Mucosa of descending colon (tissue), 3 donors: ENCODE measurements at places on chromosomes 12 and 14.

DNA sequence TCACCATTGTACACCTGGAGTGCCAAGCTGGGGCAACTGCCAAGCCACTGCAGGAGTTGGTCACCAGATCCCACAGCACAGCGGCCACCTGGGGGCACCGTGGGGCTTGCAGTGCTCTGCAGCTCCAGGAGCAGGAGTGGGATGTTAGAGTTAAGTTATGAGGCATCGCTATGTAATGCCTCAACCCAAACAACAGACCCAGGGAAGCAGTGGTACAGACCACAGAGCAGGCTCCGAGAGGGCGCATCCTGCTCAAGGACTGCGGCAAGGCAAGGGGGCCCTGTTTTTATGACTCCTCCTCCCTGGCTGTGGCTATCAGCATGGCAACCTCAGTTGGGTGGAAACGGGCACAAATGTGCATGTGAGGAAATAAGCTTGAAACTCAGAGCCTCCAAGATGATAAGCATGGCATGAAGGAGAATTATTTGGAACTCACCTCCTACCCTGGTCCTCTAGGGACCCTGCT lies 63.1 kb downstream of the ARL6IP4 start:
- peak; percentile 90 for DNase-seq

- DNase-seq: no peak
Observed at GRCh38 chr12:95805864-95806671, 15.5 kb upstream of the NTN4 start.

DNA sequence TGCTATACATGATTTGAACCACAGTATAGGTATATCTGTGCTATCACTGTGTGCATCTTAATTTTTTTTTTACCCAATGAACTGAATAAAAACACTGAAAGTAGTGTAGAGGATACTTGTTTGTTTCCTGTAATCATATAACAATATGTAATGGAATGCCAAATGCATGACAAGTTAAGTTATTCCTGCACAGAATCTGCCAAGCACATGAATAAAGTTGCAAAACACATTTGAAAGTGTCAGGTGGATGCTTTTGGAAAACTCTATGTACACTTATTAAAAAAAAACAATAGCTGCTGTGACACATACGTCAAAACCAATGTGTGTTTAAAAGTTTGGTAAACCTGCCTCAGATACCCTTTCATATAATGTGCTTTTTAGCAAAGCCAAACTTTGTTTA lies 1638.1 kb upstream of the SEL1L start:
- DNase-seq: no peak

GRCh38 chr12:113929312-113929989 lies 36.7 kb downstream of the RBM19 start:
- no peak for DNase-seq

DNA sequence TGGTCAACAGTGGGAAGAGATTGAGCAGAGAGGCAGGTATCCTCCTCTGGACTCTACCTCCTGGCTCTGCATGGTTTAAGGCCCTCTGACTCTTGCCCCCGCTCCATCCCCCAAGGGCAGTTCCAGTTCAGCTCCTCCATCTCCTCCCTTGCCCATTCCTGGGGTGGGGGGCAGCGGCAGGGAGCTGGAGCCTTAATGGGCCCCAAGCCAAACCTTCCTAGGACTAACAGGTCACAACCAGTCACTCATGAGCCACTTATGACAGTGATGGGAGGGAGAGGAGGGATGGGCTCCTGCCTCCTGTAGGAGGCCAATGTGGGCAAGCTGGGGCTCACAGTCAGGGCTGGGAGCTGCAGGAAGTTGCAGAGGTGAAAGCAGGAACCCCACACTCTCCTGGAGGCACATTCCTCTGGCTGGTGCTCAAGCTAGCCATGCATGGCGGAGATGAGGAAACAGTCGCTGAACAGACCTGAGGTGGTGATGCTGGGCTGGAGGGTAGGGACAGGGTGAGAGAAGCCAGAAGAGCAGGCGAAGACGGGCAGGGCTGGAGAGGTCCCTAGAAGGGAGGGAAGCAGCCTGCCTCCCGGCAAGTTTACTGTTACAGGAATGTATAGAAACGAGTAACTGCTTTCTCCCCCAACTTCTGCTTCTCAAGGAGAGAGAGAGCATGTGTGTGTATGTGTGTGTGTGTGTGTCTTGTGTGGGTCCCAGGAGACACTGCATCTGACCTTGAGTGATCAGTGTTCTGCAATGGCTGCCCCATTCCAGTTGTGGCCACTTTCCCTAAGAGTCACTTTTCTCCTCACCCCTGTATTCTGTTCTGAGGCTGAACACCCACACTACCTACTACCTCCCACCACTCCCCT lies 5.0 kb upstream of the RAPGEF3 start:
- DNase-seq: peak; percentile 38

- DNase-seq: no peak
Observed at GRCh38 chr14:67727361-67727760, 25.7 kb downstream of the RDH12 start.

DNA sequence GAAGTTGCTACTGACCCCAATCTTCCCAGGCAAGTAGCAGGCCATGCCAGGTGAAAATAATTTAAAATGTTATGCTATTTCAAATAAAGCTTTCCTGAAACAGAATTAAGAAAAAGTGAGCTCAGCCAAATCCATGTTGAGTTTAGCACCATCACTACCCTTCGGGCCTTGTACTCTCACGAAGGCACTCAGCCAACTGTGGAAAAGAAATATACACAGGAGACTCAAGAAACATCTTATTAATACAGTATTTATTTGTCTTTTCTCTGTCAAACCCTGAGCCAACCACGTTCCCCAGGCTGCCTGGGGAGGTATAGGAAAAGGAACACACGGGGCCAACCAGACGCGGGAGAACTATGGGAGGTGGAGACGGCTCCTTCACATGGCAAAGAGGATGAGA lies 10.9 kb downstream of the ATP5MC2 start:
- no peak for DNase-seq

DNA sequence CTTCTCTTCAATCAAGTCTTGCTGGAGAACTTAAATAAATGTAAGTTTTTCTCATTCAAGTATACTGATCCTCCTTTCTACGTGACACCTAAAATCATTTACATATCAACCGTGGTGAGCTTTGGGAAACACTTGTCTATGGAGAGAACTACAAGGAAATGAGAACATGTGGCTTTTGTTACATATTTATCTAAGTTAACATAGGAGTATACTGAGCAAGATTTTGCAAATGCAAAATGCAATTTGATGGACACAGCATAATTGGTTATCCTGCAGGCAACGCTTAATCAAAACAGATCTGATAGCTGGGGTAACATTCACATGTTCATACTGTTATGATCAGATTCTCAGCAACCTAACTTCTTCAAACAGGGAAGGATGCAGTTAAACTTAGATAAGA lies 376.3 kb downstream of the TMEM132D start:
- no peak for DNase-seq

- no peak for DNase-seq
Observed at GRCh38 chr14:38420048-38420447, 164.2 kb upstream of the CLEC14A start.

DNA sequence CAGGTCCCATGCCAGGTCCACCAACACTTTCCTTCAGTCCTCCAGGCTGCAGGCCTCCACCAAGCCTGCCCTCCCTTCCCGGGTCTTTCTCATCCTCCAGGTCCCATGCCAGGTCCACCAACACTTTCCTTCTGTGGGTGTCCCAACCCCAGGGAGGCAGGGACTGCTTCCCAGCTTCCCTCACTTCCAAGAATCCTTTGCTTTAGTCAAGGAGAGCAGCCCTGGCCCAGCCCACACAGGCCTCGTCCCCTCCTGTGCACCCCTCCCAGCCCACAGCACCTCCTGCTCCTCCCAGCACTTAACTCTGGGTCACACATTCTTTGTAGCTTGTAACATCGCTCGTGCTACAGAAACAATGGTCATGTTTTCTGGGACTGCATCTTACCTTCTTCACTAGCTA lies 72.9 kb downstream of the TESC start:
- no peak for DNase-seq

DNA sequence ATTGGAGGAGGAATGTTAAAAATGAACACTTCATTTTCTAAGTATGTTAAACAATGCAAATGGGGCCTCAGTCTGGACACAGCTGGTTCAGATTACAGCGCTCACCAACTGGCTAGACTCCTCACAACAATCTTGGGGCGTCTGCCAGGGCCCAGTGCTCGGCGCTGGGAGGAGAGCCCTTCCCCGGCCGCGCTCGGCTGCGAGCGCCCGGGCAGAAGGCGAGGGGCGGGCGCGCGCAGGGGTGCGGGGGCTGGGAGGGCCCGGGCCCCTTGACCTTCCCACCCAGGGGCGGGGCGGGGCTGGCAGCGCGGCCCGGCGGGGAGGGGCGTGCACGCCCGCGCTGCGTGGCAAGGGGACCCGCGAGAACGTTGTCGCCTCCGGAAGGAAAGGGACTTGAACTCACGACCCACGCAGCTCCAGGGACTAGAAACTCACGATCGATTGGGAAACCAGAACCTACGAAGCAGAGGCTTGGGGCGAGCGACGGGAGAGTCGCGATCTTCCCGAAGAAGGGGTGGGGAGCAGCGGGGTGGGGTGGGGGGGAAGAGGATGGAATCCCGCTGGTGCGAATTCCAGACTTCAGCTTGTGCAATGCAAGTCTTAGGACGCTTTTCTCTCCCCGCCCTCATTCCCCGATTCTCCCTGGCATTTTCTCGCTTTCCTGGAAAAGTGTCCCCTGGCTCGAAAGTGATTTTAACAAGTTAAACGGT lies at the start of gene FBLN5:
FBLN5 (minus strand) TSS at position 220 of the 710 bp plus-strand sequence. CDS start 465 bp downstream, outside the sequence.
- peak; percentile 51 for DNase-seq

DNA sequence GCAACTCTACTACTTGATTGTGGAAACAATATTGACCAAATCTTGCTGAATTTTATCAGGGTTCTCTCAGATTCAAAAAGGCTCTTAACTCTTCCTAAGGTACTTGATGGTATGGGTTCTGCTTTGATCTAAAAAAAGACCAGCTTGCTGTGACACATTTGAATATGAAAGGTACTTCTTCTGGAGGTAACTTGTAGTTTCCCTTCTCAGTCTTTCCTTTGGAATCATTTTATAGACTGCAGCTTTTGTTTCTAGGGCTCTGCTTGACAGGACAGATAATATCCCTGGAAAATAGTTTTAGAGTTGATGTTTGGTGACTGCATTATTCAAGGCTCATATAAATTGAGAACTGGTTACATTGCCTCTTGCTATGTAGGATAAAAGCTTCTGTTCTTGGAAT lies 251.9 kb downstream of the FUT8 start:
- DNase-seq: no peak

DNA sequence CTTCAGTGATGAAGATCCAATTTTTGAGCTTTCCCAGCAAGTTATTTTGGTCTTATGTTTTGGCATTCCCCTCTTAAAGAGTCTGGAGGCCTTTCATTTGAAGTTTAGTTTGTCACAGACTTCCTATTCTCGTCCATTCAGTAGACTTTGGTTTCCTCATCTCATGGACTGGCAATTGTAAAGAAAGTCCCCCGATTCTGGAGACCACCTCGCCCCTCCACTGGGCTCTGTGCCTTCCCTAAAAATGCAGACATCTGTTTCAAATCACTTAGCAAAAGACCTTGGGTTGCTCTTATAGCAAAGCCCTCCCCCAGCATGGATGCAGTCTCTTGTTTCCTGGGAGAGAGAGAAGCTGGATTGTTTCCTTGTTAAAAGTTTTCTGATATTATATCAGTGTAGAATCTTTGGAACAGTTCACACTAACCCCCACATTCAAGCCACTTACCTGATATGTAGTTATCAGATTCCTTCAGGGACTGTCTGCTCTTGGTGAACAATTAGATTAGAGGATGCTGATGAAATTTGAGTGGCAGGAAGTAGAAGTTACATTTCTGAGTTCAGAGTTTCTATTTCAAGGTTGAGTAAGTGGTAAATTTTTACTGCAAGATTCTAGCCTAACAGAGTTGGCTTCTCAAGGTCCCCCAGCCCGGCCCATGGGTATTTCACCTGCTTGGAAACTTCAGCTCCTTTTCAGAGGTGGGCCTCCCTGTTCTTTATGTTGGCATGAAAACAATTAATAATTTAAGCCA lies 56.3 kb downstream of the PLXNC1 start:
- no peak for DNase-seq

DNA sequence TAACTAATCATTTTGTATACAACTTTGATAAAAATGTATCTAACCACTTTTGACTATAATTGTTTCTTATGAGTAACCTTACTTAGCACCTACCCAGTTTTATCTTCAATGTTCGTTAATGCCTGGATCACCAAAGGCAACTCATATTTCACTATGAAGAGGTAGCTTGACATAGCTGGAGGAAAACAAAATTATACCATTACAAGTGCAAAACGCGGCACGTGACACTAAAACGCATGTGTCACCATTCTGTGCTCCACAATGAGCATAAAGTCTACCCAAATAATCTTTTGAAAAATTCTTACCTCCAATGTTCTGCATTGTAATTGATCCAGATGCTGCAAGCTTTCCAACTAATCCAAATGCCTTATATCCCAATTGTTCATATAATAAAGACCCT lies 5.8 kb downstream of the SLC38A2 start:
- no peak for DNase-seq

DNA sequence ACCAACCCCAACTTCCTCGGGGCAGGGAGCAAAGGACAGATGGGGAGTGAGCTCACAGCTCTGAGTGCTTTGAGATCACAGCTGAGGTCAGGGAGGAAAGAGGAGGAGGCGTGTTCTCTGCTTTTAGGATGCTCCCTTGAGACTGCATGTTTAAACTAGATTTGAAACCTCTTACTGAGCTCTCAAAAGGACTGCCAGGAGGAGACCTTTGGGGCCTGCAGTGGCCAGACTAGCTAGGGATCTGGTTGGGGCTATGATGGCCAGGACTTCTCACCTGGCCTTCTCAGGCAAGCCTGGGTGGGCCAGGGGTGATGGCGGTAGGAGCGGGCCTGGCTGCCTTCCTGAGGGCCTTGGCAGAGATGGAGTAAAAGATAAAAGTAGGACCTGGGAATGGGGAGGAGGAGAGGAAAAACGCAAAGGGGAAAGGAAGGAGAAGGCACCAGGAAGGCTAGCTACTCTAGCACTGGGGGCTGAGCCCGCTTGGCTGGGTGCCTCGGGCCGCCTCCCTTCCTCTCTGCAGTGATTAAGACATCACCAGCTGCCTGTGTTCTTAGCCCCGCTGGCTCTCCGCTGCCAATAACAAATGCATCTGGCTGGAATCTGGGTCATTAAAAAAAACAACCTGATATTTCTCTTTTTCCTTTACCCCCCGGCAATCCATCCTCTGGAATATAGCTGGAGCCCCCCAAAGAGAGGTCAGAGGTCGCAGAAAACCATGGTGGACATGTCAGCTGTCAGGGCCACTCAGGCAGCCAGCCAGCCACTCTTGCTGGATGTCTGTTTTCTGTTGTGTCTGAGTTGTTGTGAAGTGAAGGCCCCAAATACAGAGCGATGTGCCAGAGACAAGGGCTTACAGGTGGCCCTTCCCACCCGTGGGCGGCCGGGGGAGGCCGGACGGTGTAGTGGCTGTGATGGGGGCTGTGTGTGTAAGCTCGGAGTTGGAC lies 141.3 kb downstream of the TSPAN9 start:
- DNase-seq: peak; percentile 49

DNA sequence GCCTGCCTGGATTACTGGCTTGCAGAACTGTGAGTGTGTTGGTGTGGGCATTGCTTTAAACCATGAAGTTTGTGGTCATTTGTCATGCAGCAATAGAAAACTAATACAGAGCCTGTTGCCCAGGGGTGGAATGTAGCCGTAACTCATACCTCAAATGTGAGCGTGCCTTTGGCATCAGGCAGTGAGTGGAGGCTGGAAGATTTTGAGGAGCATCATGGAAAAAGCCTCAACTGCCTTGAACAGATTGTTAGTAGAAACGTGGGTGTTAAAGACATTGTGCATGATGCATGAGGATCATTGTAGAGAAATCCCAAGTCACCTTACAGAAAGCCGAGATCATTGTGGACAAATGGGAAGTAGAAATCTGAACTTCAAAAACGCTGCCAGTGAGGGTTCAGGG lies 580.5 kb downstream of the AACS start:
- no peak for DNase-seq
